Stimulated activated CD8-positive, alpha-beta memory T cell treated with anti-CD3 and anti-CD28 coated beads, Interleukin-4, amount 100 ng/mL, for 1 hour (primary cell): ENCODE measurements at places on chromosomes 2 and 18.

- no peak for DNase-seq
These were observed 23.4 kb downstream of the SNTG2 start for GRCh38 chr2:974054-974453.

DNA sequence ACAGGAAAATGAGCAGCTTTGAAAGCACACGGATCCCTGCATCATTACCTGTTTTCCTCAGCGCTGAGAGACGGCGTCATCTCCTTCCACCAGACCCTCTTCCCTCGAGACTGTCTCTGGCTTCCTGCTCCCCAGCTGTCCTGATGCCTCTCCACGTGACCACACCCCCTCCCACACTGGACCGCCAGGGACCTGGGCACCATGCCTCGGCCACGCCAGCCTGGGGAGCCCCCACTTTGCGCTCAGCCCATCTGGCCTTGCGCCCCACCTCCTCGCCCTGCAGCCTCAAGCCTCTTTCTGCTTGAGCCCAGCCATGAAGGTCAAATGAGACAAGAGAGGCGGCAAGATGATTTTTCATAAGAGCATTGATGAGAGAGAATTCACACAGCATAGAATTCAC is 66.0 kb upstream of the ACKR3 start:
- no peak for DNase-seq

GRCh38 chr18:34976899-34977837 is 64.0 kb upstream of the MAPRE2 start:
- DNase-seq, result peak; percentile 65

- no peak for DNase-seq
These were observed 65.9 kb upstream of the ACTR3 start for GRCh38 chr2:113823716-113824595.

GRCh38 chr2:122745603-122746002 is 990.2 kb downstream of the TSN start:
- DNase-seq, result no peak

GRCh38 chr2:176534798-176535466 is 265.7 kb downstream of the MTX2 start:
- DNase-seq, result no peak
